RCC 7860 (cell line): ENCODE measurements at places on chromosomes 11 and 22.

DNA sequence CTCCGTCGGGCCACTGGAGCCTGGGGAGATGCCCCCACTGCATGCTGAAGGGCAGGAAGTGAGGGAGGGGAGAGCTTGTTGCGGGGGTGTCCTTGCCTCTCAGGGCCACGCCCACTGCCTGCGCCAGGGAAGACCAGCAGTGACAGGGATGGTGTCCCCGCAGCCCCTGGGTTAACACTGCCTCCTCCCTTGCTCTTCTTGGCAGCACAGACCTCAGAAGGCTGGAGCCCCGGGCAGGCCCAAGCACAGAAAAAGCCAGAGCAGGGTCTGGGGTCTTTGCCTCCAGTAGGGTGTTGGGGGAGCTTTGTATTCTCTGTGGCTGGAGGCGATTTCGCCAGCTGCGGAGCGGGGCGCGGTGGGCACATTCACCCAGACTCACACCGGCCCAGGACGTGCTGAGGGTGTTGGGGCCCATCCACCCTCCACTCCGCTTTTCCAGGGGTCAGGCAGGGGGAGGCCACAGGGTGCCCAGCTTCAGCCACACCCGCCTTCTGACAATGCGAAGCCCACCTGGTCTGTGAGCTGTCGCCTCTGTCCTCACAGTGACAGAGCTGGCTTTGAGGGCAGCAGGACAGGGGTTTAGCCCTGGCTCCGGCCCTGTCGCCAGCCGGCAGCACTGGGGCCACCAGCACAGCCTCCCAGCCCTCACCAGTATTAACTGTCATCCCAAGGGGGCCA is 83.7 kb downstream of the CDKN1C start:
- no peak for DNase-seq

DNA sequence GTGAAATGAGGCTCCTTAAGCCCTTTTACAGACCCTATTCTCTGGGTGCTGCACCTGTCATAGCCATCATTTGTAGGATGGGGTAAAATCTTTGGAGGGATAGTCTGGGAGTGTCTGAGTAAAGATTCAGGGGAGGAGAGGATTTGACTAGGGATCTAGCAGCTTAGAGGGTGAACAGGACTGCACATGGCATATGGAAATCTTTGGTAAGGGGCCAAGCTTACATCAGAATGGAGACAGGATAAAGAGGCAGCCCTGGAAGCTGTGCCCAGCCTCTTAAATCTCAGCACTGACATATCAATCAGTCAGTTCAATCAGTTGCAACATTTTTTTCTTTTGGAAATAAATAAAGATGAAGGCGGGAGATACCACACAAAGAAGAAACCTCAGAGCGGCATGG is 301.8 kb upstream of the CADM1 start:
- no peak for DNase-seq

- DNase-seq: no peak
Measured at GRCh38 chr22:49078076-49078710, 749.5 kb downstream of the BRD1 start.

DNA sequence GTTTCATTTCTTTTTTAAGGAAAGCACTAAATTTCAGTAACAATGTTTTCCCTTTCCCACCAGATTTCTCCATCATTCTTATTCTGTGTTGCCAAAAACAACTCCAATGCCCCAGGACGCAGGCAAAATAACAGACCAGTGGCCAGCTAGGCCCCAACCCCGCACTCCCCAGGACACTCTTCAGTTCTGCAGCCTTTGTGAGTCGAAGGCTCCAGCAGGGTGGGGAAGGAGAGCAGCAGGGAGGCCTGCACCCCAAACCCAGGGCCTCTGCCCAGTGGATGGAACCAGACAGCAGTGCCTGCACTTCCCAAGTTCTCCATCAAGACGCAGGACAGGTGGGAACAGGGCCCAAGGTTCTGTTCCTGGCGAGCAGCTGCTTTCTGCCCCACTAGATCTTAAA is 34.4 kb downstream of the PPP2R1B start:
- no peak for DNase-seq
